ENCODE measurements at places on chromosomes 2 and 18.

- DNase-seq, result no peak
Measured at GRCh38 chr2:197705912-197706838, 1.0 kb downstream of the MARS2 start.

DNA sequence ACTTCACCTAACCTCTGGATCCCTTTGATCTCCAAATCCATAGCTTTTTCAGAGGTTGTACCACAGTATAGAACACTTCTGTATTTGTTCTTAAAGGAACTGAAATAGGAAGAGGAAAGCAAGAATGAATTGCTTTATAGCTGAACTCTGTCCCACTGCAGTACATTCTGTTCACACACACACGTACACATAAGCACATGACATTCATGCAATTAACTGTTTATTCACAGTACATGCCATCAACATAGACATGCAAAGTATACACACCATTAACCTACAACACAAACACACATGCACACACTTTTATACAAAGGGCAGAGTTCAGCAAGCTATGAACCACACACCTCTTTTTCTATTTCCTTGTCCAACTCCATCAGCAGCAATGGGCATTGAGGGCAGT is 43.2 kb downstream of the MRPL33 start:
- DNase-seq, result no peak

DNA sequence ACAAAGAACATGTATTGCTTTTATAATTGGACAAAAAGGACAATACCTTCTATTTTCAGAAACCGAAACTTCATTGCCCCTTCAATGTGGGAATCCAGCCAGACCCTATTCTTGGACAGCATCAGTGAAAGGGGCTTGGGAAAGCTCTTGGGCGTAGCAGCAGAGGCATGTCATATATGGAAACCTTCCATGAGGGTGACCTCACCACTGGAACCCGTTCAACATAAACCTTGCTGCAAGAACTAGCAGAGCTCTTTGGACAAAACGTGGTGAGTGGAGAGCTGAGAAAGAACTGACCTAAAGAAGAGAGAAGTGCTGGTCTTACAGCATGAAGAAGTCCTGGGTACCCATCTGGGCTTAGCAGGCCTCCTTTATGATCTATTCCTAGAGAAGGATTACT is 22.7 kb upstream of the ACTG2 start:
- no peak for DNase-seq

DNA sequence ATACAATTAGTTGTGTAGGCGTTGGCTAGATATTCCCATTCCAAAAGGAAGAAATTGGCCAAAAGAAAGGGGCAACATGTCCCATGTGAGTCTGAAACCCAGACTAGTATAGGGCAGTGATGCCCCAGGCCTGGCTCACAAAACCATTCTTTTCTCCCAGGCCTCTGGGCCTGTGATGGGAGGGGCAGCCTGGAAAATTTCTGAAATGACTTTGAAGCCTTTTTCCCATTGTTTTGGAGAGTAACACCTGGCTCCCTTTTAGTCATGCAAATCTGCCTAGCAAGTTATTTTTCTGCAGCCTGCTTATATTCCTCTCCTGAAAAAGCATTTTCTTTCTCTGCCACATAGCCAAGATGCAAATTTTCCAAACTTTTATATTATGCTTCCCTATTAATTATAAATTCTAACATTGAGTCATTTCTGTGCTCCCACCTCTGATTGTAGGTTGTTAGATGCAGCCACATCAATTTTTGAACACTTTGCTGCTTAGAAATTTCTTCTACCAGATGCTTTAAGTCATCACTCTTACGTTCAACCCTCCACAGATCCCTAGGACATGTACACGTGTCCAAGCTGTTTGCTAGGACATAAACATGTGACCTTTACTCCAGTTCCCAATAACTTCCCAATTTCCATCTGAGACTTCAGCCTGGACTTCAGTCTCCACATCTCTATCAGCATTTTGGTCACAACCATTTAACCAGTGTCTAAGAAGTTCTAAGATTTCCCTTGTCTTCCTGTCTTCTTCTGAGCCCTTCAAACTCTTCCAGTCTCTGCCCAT is 76.1 kb upstream of the MC4R start:
- peak; percentile 37 for DNase-seq

DNA sequence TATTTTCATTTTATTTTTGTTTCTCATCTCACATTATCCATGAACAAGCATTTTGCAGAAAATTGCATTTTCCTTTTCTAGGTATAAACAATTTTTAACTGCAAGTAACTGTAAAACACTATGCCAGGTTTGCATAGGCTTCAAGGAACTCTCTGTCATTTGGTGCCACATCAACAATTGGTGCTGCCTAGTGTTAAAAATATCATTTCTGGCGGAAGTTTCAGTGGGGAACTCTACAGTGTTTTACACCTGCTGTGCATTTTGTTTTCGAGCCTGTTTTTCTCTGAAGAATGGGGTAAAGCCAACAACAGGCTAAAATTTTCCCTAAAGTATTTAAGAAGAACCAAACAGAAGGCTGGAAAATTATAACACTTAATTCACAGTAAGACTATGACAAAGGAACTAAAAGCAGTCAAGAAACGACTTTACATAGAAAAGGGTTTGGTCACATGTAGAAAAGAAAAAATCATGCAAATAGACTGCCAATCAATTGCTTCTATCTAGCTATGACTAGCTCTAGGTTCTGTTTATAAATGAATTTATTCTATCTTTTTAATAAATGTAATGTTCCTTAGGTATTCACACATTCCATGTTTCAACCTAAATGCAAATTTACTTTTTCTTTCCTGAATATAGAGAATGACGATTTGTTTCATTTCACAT is 21.4 kb upstream of the FRZB start:
- DNase-seq, result no peak

GRCh38 chr2:229438430-229439159 is 167.5 kb upstream of the PID1 start:
- DNase-seq, result no peak

Measured in GM23338 (cell line).